ENCODE measurements at places on chromosomes 2 and 18. TPM values are rescaled to one million over a fixed set of nuclear protein-coding genes. Genes with fewer than 3 reads are reported as not detected.

Gene FAM228A
- 0.17 TPM for total RNA-seq

Gene UGT1A4
- not detected for total RNA-seq

Gene ACTG2
- total RNA-seq, result not detected

Gene CFAP221
- not detected for total RNA-seq

Gene TXNDC2
- total RNA-seq, result not detected

Gene CASP10
- total RNA-seq, result 16.4 TPM

- DNase-seq, result no peak
These were observed 66.0 kb upstream of the CCDC85A start for GRCh38 chr2:56117764-56118163.

GRCh38 chr2:121360566-121361300, 75.7 kb upstream of the TFCP2L1 start:
- no peak for DNase-seq

GRCh38 chr18:24656551-24657443, 196.4 kb downstream of the HRH4 start:
- DNase-seq, result no peak

DNA sequence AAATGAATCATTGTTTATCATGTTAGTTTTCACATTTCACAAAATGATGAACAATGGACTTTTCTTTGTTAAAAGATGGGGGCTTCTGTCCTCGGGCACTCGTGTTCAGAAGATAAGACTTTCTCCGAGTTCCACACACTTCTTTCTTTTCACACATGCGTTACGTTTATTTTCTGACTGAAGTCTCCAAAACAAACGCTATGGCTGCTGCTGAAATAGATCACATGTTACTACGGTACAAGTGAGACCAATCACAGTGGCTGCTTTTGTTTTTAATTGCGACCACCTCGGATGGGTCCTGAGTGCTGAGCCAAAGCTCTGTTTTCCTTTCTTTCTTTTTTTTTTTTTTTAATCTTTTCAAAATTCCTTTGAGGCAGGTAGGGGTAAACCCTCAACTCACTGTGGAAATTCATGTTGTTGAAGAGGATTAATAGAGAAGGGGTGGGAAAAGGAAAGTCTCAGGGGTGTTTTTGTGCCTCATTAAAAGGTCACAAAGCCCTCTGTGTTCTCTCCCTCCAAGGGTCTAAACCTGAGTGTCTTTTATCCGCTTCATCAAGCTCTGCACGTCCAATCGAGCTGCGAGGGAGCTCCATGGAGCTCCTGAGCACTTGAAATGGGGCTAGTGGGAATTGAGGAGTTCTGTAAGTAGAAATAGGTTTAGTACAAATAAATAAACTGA, 48.2 kb downstream of the ARL4C start:
- DNase-seq, result no peak

DNA sequence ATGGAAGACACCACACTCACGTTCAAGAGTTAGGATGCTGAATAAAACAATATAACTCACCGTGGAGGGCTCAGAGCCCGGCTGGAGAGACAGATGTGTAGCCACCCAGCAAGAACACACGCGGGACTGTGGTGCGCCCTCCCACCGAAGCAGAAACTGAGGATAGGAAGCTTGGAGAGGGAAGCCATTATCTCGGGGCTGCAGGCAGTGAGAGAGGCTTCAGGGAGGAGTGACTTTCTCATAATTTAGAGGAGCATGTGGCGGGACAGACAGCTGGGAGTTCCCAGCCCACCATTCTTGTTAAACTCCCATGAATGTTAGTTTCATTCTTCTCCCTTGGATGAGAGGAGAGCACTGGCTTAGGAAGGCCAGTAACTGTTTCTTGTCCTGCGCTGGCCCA, 96.4 kb downstream of the MAPRE2 start:
- DNase-seq, result no peak

DNA sequence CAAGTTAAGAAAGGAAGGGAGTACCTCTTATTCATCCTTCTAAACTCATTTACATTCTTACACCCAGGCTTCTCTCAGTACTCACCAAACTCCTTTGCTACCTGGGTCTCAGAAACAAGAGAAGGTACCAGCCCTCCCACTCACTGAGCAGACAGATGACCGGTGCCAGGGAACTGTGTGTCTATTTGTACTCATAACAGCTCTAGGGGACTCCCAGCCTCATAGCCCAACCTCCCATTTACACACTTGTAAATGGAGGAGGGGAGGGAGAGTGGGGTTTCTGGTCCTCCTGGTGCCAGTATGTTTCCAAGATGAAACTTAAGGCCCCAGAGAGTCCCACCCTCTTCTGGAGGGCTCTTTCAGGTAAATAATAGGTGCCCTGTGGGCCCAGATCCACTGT, 42.8 kb upstream of the SIGLEC15 start:
- DNase-seq, result no peak

DNA sequence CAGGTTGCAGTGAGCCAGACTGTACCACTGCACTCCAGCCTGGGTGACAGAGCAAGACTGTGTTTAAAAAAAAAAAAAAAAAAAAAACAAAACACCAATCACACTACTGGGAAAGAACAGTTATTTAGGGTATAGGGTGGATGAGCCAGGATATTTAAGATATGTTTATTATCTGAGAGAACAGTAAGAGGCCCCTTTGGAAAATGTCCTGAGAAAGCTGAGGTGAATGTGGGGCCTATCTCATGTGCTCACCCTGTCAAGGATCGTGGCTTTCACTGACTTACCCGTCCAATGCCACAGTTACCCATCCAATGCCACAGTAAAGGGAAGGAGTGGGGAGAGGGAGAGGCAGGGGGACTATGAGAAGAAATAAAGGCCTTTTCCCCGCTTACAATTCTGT, 19.9 kb upstream of the ENOSF1 start:
- DNase-seq, result no peak

- no peak for DNase-seq
These were observed 1139.6 kb upstream of the FAM98A start for GRCh38 chr2:34738691-34739090.

DNA sequence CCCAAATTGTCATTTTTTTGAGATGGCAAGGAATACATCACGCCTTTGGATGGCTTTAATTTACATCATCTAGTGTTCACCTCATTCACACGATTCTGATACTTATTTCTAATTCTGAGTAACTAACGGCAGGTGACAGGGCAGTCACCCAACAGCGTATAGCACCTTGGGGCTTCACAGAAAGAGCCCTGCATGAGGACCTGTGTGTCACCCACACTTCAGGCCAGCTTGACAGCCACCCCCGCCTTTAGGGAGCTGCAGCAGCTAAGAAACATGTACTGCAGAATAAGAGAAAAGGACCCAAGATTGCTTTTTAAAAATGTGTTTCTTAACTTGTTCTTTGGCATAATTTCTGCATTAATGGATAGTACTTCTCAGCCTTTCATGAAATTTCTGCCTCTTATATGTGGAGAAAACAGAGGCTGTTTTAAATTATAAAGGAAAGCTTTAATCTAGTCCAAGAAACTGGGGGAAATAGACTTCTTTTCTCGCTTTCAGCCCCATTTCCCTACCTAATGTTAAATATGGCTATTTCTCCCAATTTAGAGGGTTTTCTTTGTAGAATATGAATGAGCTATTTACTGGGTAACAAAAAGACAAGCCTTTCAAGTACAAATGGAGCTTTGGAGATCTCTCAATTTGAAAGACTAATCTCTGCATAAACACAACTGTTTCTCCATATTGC, 245.1 kb downstream of the LDLRAD4 start:
- no peak for DNase-seq

GRCh38 chr2:100320547-100321178, 1.6 kb downstream of the LONRF2 start:
- DNase-seq, result no peak

Measured in T-helper 17 cell (primary cell).